ENCODE measurements at places on chromosomes 3 and 15.

- no peak for DNase-seq
Observed at GRCh38 chr3:4954256-4955000, 24.8 kb upstream of the BHLHE40 start.

- no peak for DNase-seq
Observed at GRCh38 chr15:61545763-61546162, 316.7 kb upstream of the RORA start.

- no peak for DNase-seq
Observed at GRCh38 chr15:63077952-63078351, 35.4 kb downstream of the TPM1 start.

DNA sequence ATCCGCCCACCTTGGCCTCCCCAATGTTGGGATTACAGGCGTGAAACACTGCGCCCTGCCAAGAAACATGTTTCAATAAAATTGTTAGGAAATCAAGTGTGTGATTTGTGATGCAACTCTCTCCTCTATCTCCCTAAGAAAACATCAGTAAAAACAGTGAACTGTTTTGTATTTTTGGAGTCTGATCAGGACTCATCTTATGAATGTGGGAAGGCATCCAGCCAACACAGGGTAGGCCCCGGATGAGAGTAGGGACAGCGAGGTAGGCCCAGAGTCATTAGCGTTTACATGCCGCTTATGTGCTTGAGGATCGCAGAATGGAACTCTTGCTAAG, 884 bp upstream of the GLYCTK start:
- DNase-seq: no peak

DNA sequence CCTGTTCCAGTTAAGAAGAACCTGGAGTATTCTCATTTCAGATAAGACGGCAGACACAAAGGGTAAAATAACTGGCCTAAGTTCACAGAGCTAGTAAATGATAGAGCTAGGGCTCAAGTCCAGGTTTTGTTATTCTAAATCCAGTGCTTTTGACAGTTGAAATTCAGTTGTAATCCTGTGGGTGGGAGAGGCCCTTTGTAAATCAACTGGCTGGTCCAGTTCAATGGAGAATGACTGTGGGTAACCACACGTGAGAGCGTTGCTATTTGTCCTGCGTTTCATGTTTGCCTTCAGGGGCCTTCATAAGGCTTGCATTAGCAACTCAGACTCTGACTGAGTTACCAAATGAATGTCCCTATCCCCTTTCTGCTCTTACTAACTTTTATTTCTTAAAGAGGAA, 24.2 kb upstream of the CD96 start:
- DNase-seq: no peak

GRCh38 chr3:139263798-139264197, 80.0 kb upstream of the MRPS22 start:
- peak; percentile 32 for DNase-seq

DNA sequence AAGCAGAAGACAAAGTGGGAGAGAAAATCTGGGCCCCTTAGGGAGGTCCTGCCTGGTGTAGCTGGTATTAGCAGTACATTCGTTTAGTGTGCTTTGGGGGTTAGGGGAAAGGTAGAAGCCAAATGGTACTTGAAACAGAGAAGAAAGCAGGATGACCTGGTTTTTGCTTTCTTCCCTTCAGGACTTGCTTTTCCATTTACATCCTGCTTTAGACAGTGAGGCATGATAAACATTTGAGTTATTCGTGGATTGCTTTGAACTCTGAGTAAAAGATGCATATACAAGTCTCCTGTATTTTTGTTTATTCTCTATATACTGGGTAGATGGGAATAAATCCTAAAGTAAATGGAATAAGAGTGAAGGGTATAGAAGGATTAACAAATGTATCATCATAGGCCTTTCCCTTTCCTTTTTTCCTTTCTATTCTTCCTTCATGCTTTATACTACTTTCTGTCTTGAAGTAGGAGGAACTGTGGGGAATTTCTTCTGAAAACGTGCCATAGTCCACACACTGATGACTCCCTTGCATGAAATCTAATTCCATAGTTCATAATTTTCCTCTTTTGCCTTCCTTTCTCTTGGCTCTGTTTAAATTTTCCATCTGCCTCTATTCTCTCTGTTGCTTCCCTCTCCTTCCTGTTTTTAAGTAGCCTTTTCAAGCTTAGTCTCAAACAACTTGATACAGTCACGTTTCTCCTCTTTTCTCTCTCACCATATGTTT, 139.5 kb upstream of the RBMS3 start:
- no peak for DNase-seq

DNA sequence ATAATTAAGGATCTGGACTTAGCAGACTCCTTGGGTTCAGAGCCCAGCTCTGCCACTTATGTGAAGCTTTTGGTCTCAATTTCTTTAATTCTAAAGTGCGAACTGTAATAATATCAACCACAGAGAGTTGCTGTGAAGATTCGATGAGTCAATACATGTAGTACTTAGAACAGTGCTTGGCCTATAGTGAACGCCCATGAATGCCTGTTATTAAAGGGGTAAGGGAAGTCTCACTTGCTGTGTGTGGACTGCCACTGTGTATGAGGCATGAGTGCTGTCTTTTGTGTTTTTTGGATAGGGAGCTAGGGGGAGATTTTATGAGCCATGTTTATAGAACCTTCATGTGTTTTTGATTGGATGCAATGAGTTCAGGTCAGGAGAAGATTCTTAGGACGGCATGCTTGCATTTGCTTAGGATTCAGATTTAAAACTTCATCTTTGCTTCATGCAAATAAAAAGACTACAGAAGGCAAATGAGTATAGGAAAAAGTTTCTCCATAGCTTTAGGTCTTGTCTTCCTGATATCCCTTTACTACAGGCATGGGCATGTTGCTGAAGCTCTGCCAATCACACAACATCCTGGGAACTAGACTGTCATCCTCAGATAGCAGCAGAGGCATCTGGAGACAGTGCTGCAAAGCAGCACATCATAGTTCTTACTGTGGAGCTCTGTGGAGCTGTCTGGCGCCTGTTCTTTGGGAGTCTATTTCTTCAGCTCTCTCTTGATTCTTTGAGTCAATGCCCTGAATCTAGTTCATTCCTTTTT, 50.0 kb downstream of the PLS1 start:
- no peak for DNase-seq

- DNase-seq: no peak
Observed at GRCh38 chr15:75460646-75461045, 9.2 kb upstream of the SIN3A start.

GRCh38 chr3:152865668-152866245, 30.8 kb downstream of the P2RY1 start:
- no peak for DNase-seq

DNA sequence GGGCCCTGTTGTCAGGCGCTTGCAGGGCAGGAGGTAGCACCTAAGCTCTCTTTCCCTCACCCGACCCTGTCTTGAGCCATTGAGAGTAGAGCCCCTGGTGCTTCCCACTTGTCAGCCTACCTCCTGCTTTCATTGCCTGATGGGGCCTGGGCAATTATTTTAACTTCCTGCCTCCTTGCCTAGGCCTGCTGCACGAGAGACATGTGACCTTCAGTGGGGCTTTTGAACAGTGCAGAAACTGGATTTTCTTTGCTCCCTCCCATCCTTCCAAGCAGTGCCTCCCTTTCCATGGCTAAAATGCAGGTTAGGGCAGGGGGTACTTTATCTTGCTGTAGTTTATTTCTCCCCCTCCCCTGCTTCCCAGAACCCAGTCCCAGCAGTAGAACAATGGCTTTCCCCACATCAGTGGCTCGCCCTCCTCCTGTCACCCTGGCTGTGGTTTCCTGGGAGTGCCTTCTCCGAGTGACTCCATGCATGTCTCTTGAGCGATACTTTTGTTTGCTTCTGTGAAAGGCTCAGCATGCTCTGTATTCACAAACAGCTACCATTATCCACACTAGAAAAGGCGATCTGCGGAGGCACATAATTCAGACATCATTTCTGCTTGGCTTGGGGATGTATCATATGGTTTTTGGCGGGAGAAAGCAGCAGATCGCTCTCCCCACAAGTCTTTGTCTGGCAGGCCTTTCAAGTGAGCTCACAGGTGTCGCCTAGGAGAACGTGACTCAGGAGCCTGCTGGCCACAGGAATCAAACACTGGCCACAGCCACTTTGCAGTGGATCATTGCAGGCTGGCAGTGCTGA, 24.1 kb downstream of the PDIA5 start:
- DNase-seq: no peak

DNA sequence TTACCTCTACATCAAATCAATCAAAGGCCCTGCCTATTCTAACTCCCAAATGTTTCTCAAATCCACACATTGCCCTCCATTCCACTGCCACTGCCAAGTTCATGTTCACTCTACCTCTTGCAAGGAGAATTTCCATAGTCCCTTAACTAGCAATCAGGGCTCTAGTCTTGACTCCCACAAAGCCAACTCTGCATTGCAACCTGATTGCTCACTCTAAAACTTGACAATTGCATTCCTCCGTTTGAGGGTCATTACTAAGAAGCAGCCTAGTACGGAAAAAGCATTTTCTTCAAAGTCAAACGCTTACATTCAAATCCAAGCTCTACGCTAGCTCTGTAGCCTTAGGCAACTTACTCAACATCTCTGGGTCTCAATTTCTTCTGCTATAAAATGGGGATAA, 1.2 kb downstream of the CPA3 start:
- no peak for DNase-seq

- DNase-seq: peak; percentile 16
Observed at GRCh38 chr3:195250473-195251251, 20.3 kb downstream of the XXYLT1 start.

DNA sequence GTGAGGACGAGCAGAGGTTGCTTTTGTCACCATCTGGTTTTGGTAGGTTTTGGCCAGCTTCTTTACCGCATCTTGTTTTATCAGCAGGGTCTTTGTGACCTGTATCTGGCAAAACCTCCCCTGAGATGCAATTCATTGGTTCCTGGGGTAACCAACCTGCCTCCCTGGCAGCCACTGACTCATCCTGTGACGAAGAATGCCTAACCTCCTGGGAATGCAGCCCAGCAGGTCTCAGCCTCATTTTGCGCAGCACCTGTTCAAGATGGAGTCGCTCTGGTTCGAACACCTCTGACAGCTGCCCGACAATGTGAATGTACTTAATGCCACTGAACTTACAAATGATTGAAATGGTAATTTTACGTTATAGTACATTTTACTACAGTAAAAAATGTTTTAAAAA, 6.8 kb upstream of the ADAMTS17 start:
- no peak for DNase-seq
